Caco-2 (cell line): ENCODE measurements at places on chromosomes 7 and 10.

GRCh38 chr7:1979591-1980560, 252.9 kb downstream of the MAD1L1 start:
- DNase-seq, result peak; percentile 32

- peak; percentile 18 for DNase-seq
These were observed 86.2 kb downstream of the CHST15 start for GRCh38 chr10:124007102-124007772.

- DNase-seq, result no peak
These were observed 44.3 kb downstream of the OGDH start for GRCh38 chr7:44650772-44651171.

DNA sequence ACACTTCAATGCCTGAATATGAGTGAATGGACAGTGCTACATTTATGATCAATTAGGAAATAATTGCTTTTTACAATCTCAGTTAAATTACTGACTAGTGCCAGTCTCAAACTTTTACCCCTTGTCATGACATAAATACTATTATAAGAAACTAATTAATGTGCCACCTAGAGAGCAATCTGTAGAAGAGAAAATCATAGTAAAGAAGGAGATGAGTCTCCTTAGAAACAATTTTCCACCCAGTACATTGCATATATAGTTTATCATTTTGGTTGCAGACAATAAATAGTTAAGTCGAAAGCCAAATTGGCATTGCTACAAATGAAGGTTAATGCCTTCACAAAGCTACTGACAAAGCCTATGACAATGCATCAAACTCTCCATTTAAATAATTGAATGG, 68.6 kb downstream of the SLC13A1 start:
- DNase-seq, result no peak

DNA sequence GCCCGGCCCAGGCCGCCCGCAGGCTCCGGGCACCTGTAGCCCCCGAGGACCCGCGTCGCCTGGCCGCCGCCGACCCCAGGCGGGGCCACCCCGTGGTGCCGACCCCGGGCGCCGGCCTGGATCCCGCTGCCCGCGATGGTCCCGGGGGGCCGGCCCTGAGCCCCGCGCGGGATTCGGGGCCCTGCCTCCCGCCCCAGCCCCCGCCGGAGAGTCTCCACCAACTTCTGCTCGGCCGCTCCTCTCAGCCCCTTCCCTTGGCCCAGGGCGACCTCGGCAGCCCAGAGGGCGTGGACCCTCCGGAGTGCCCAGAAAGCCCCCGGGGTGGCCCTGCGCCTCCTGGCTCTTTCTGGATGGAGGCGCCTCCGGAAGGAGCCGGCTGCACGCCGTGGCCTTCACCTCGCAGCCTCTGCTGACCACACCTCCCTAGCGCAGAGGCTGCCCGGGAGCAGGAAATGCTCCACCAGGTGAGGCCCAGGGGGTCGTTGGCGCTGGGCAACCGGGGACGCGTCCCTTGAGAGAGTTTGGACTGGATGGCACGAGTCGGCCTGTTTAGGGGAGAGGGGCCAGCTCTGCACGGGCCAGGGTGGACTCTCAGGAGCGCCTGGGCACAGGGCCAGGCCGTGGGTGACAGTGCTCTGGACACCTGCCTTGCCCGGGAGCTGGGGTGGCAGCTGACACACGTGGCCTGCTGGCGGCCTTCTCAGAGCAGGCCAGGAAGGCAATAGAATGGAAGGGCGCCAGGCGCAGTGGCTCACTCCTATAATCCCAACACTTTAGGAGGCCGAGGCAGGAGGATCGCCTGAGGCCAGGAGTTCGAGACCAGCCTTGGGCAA, 529 bp downstream of the ZNF853 start:
- DNase-seq, result no peak

DNA sequence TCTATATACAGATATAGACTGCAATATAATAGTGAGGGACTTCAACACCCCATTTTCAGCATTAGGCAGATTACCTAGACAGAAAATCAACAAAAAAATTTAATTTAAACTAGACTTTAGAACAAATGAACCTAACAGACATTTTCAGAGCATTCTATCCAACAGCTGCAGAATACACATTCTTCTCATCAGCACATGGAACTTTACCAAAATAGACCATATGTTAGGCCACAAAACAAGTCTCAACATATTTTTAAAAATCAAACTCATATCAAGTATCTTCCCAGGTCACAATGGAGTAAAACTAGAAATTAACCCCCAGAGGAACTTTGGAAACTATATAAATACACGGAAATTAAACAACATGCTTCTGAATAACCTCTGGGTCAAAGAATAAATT, 169.6 kb downstream of the MTERF1 start:
- DNase-seq, result no peak

GRCh38 chr7:13850185-13850752, 139.2 kb downstream of the ETV1 start:
- no peak for DNase-seq

- DNase-seq, result peak; percentile 90
These were observed 585 bp upstream of the POP7 start for GRCh38 chr7:100705320-100705752.

DNA sequence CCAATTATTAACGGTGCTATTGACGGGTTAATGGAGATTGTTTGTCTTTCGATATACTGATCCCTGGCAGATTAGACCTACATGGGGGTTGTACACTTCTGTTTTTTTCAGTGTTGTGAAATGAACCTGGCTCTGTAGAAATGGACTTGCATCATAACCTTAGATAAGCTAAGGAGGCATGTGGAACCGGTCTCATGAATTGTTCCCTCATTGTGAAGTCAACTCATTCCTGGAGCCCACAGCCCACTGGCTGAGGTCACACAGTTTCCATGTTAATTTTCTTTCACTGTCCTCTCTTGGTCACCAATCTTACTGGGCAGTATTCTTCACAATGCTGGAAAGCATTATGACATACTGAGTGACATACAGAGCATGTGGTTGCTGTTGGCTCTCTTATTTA, 202.8 kb downstream of the BMPER start:
- no peak for DNase-seq

GRCh38 chr10:44908066-44908749, 2.9 kb upstream of the TMEM72 start:
- DNase-seq, result no peak

- DNase-seq, result no peak
These were observed 2.5 kb downstream of the USP54 start for GRCh38 chr10:73588656-73589055.

- peak; percentile 51 for DNase-seq
These were observed 1.6 kb upstream of the HILPDA start for GRCh38 chr7:128453836-128454804.

DNA sequence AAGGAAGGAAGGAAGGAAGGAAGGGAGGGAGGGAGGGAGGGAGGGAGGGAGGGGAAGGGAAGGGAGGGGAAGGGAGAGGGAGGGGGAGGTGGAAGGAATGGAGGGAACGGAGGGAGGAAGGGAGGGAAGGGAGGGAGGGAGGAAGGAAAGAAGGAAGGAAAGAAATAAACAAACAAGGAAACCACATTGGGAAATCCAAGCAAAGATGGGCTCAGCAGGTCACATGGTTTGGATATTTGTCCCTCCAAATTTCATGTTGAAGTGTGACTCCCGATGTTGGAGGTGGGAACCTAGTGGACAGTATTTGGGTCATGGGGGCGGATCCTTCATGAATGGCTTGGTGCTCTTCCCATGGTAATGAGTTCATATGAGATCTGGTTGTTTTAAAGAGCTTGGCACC, 454.6 kb upstream of the C7orf33 start:
- no peak for DNase-seq

DNA sequence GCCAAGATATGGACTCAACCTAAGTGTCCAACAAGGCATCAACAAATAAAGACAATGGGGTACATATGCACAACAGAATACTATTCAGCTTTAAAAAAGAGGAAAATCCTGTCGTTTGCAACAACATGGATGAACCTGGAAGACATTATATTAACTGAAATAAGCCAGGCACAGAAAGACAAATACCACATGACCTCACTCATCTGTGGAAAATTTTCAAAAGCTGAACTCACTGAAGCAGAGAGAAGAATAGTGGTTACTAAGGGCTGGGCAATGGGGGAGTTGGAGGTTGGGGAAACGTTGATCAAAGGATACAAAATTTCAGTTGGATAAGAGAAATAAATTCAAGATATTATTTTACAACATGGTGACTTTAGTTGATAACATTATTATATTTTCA, 221.4 kb upstream of the PITRM1 start:
- no peak for DNase-seq

- DNase-seq, result no peak
These were observed 785.9 kb downstream of the GATA3 start for GRCh38 chr10:8840356-8840755.

GRCh38 chr10:2986391-2986801, 81.0 kb upstream of the PFKP start:
- no peak for DNase-seq

GRCh38 chr10:77351386-77351785, 286.2 kb downstream of the KCNMA1 start:
- no peak for DNase-seq

DNA sequence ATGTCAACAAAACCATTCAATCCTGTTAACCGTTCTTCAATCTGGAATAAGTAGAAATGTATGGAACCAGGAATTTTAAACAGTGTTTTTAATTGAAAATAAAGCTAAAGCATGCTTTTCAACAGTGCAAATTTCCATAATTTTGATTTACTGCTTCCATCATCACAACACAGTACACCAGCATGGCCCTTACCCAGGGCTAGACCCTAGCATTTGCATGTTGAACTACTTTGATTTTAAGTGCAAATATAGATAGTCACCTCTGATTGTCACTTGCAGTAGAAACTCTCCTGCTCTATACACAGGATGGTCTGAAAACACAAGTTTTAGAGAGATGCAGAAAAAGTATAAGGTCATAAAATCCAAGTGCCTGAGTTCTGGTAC, 12.1 kb downstream of the SKIDA1 start:
- DNase-seq, result no peak

DNA sequence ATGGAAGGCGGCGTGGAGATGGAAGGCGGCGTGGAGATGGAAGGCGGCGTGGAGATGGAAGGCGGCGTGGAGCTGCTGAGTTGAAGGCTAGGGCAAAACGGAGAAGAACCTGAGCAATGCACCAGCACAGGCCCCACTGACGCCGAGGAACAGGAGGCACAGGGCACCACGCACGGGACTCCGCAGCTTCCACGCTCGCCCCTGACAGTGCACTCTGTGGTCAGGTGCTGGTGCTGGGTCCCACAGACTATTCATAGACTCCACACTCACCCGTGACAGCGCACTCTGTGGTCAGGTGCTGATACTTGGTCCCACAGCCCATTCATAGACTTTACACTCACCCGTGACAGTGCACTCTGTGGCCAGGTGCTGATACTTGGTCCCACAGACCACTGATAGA, 34.0 kb downstream of the CPXM2 start:
- DNase-seq, result no peak

DNA sequence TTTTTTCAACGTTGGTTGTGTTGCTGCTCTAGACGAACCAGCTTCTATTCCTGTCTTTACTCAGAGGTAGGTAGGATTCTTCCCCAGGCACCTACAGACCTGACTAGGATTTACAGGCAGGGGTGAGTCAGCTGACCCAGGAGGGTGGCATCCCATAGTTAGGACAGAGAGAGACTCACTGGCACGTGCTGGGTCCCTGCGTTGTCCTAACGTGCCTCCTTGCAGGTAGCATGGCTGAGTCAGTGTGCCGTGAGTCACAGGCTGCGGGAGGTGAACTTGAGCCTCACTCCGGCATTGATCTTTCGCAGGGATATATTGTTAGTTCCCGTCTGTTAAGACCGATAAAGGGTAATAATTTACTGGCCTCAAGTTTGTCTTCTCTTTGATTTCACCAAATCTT, 96.5 kb downstream of the PFKFB3 start:
- no peak for DNase-seq

- DNase-seq, result no peak
These were observed 21.0 kb downstream of the CDK6 start for GRCh38 chr7:92815412-92815811.

GRCh38 chr10:21270976-21271375, 254.5 kb downstream of the SKIDA1 start:
- DNase-seq, result no peak

GRCh38 chr10:110858297-110858934, 13.3 kb upstream of the PDCD4 start:
- peak; percentile 58 for DNase-seq

- no peak for DNase-seq
These were observed 484.2 kb downstream of the PLXNA4 start for GRCh38 chr7:132092106-132092505.

DNA sequence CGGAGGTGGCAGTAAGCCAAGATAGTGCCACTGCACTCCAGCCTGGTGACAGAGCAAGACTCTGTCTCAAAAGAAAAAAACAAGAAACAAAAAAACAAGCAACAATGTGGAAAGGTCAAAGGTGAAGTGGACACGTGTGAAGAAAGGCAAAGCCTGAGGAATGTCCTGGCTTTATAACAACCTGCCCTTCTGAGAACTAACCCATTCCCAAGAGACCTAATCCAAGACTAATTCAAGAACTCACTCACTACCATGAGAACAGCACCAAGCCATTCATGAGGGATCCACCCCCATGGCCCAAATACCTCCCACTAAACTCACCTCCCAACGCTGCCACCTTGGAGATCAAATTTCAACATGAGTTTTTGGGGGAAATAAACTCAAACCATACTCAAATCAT, 47.5 kb upstream of the KIF5B start:
- no peak for DNase-seq

GRCh38 chr7:47914717-47915615, 33.3 kb downstream of the PKD1L1 start:
- no peak for DNase-seq

DNA sequence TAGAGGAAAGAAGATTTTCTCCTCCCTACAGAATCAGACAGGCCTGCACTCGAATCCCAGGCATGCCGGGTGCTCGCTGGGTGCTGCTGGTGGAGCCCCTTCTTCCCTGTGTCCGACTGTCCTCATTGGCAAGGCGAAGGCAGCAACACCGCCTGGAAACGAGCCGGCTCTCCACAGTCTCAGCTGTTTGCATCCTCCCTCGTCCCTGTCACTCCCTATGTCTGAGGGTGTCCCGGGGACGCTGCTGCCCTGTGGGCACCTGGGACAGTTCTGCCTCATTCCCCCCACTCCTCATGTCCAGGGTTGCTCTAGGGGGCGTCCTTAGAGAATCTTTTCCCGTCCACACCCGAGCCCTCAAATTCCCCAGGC, 31.6 kb upstream of the TMEM72 start:
- DNase-seq, result no peak
